ENCODE measurements at places on chromosomes 4 and X.

- no peak for DNase-seq
Observed at GRCh38 chr4:43253541-43253940, 361.0 kb downstream of the GRXCR1 start.

DNA sequence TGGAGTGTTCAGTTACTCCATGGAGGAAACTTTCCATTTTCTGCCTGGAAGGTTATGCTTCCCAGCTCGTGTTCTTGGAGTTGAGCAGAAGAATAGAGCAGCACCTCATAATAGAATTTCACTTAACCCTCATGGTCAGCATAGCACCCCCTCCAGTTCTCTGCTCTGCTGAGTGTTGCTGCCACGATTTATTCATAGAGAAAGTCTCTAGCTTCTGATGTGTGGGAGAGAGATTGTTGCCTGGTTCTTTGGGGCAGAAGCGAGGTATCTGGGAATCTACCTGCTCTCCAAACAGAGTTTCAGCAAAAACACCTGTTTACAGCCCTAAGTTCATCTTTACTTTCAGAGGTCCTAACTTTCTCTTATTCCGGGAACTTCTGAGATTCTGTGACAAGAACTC is 3.9 kb upstream of the DTHD1 start:
- no peak for DNase-seq

GRCh38 chrX:50072110-50072509 is 128.7 kb downstream of the AKAP4 start:
- no peak for DNase-seq

DNA sequence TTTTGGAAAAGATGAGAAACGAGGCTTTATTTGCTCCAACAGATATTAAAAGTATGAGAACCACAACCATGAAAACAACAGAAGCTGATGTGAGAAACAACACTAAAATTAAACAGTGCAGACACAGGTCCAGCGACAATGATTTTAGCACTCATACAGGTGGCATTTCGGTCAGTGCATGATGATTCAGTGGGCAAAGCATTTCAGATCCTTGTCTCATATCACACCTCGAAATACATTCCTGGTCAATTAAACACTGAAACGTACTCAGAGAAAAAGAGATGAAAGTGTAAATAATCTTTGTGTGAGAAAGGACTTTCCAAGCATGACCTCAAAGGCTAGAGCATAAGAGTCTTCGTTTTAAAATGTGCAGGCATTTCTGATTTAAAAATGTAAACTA is 85.2 kb downstream of the ACOX3 start:
- DNase-seq = peak; percentile 26

DNA sequence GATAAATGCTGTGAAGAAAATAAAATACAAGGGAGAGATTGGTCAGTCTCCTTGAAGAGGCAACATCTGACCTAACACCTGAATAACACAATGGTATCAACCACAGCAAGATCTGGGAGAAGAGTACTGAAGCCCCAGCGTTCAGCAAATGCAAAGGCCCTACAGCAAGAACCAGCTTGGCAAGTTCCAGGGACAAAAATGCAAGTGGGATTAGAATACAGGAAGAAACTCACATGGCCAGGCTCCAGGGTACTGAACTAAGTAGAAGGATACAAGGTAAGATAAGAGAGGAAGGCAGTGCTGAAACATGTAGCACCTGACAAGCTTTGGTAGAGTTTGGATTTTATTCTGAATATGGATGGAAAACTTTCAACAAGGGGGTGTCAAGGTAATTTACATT is 3.6 kb downstream of the SMIM14 start:
- no peak for DNase-seq

DNA sequence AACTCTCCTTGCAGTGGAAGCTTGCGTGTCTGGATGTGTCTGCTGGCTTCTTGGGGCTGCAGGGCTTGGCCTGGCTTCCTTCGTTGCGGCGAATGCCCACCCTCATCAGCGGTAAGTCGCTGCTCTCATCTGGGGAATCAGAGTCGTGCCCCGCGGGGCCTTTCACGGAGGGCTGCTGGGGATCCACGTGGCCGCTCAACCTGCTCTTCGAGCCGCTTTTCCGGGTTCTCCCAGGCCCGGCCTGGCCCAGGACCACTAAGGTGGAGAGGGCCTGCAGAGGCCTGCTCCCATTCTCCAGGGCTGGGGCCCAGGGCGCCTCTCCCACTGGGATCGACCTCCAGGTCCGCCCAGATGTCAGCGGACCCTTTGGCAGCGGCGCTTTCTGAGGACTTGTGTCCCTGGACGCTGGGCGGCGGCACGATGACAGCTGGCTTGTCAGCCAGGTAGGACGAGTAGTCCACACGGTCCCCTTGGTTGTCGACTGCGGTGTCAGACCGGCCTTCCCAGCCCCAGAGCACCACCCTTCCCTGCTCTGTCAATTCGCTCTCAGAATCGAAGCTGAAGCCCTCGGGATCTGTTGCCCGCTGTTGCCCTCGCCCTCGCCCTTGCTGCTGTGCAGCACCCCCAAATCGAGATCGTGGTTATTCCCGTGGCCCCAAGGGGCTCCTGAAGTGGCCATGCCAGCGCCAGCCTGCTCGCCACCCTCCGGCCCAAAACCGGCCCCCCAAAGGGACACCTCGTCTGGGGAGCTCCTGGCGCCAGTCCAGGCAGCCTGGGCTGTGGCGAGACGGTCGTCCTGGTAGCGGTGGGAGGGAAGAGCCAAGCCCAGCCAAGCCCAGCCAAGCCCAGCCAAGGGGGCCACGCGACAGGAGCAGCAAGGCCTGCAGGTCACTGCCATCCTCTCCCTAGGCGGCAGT is 37.8 kb upstream of the NHSL2 start:
- DNase-seq = no peak

GRCh38 chr4:76806346-76806745 is 91.6 kb downstream of the SOWAHB start:
- DNase-seq = no peak

- peak; percentile 39 for DNase-seq
Observed at GRCh38 chr4:89254847-89255246, 52.8 kb downstream of the GPRIN3 start.

GRCh38 chr4:157803845-157804521 is 368.8 kb downstream of the GASK1B start:
- DNase-seq = no peak

DNA sequence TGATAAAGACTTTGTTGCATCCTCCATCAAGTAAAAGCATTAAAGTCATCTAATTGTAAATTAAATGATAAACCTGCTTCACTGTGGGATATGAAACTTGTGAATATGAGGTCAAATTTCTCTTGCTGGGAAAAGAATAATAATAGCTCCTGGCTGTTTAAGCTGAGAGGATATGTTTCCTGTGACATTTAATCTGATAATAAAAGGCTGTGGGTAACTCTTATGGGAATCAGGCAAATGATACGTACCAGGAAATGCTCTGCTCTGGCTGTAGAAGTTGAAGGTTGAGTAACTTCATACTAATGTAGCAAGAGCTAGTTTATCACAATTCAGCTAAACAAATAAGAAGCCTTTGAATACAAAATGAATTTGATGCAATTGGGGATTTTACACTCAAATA is 574.6 kb downstream of the RAPGEF2 start:
- no peak for DNase-seq

DNA sequence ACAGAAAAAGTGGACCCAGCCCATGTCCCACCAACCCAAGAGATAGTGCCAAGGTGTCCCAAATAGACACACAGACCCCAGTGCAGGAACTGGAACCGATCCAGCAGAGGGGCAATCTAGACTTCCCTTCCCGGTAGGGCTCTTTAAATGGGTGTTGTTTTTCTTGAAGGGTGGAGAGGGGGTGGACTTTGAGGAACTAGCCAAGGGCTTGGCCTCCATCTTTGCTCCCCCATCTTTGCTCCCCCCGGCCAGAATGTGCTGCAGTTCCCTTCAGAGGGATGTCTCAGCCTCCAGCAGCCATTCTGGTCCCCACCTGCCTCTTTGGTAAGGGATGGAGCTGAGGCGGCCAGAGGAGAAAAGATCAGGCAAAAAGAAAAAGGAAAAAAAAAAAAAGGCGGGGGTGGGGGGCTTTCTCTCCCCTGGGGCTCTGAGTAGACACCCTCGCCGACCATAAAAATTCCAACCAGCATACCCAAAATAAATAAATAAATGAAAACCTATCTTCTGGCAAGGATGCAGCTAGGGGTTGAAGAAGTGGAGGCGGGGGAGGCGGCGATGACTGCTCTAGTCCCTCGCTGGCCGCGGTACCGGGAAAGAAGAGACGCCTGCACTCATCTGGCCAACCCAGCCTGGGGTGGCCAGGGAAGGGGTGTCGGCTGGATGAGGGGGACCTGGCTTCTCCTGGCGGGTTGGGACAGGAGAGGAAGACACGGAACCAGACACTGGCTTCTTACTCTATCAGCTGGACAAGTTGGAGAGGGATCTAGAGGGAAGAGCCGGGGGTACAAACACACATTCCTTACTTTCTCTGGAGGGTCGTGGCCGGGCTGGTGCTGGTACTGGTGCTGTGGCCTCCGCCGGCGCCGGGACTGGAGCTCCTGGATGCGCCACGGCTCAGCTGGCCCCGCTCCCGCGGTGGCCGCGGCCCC is 38.5 kb upstream of the IQSEC2 start:
- DNase-seq = no peak

DNA sequence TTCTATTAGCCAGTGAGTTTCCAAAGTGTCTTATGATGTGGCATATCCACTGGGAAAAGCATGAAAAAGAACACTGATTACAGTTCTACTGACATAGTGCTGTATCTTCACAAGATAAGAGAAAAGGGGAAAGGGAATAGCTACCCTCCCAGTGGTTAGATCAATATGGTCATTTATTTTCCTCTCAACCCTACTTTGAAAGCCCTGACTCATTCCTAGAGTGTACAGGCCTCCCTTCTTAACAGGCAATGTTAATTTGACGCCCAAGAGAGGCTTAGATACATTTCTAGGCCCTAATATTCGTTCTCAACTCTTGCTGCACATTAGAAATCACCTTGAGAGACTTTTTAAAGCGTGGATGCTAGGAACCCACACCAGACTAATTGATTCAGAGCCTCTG is 20.4 kb upstream of the BRS3 start:
- DNase-seq = no peak

DNA sequence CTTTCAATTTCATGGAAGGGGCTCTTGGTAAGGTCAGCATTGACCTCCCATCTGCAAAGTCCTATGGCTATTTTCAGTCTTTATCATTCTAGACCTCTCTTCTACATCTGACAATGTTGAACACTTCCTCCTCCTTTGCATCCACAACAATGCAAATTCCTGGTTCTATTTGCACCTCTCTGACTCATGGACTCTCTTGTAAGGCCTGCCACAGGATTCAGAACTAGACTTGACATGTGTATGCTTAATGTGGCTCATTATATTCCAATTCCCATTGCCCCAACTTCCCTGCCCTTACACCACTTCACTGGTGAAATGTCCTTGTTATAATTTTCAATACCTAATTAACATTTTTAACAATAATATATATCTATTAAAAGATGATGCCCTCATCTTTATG is 314.3 kb upstream of the FGF13 start:
- DNase-seq = no peak

DNA sequence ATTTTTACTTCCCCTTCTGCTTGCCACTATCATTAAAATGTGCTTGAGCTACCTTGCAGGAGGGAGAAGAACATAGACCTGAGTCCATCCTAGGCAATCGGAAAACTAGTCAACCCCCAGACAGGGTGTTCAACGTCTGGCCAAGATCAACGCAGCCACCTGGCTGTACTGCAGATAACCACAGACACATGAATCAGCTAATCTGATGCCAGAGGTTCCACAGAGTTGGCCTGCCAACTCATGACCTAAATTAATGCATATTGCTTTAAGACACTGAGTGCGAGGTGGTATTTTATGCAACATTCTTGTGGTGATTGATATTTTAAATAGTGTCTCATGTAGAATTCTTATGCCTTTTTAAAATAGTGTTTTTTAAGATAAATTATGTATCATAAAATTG is 1283.8 kb upstream of the PABPC4L start:
- DNase-seq = no peak

DNA sequence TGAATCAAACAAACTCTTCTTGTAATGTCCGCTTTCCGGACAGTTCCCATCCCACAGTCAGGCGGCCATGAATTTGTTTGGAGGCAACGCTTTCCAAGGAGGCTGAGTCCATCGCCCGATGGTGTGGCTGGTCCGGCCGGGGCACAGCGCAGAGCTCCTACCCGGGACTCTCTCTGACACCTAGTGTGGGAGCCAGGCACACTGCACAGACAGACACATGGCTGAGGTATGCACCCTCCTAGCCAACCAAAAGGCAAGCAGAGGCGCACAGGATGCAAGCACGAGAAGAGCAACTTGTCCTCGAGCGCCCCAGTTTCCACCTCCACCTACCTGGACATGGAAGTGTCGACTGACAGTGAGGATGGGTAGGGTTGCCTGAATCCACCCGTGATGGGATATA is 87.5 kb downstream of the LEF1 start:
- no peak for DNase-seq

DNA sequence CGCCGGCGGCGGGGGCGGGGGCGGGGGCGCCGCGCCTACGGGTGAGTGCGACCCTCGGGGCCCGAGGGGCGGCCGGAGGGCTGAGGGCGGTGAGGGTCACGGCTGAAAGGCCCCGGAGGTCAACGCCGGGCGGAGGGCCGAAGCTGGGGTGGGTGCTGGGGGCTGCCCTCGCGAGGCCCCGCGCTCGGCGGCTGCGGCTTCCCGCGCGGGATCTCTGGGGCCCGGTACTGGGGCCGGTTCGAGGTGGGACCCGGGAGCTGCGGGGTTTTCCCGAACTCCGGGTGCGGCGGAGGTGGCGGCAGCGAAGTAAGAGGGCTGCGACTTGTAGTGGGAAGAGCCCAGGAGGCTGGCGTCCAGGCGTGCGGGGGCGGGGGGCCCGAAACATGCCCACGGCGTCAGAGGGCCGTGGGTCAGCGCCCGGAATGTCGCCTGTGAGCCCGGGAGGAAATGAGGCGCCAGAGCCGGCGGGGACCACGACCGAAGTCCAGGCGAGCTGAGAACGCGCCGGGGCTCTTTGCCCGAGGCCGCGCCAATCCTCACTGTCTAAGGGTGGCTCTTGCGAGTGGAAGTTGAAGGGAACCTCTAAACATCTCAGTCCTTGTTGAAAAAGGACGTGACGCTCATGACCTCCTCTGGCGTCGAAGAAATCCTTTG is 407 bp downstream of the IL13RA1 start:
- DNase-seq = no peak

DNA sequence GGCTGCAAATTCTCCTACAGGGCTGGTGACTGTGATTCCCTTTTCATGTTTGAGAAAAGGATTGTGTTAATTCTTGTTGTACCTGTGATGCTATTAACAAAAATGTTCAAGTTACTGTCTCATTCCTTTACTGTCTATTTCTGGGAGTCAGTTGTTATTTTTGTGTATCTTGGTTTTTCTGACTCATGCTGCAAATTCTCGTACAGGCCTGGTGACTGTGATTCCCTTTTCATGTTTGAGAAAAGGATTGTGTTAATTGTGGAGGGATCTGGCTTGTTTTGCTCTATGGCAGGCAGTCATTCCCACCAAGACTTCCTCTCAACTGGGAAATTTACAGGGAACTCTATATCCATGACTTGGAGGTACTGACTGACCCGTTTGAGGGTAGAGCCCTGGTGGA is 693.4 kb upstream of the INTU start:
- DNase-seq = no peak

DNA sequence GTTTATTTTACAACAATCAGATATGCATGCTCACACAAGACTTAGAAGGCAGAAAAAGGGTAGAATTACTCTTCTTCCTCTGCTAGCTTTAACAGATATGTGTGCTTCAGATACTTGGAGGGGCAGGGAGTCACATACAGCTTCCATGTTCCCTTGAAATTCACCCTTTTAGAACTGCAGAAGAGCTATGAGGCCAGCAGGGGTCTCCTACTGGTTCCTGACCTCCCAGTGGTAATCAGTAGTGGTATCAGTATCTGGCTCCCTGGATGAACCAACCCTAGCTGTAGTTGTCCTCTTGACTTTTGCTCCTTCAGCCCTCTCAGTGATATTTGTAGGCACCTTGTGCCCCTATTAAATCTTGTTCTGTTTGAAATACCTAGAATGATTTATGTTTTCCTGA is 81.5 kb downstream of the RCHY1 start:
- DNase-seq = peak; percentile 16
